CD14-positive monocyte (primary cell): ENCODE measurements at places on chromosomes 5 and 9.
A peak's percentile ranks its signal among the peaks of the same experiment; 100 is the strongest.

DNA sequence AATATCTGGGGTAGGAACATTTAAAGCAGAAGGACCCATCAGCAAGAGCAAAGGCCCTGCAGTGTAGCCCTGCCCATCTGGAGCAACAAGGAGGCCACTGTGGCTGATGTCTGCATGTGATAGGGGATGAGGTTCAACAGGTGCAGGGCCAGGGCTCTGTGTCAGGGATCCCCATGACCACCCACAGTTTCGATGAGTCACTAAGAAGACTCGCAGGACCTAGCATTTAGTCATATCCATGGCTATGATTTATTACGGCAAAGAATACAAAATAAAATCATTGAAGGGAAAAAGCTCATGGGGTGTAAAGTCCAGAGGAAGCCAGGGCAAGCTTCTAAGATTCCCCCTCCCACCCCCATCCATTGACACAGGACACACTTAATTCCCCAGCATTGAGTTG, 188.6 kb downstream of the ADGRV1 start:
- no peak for DNase-seq

GRCh38 chr5:159987031-159987674, 21.8 kb upstream of the TTC1 start:
- DNase-seq = peak; percentile 57

DNA sequence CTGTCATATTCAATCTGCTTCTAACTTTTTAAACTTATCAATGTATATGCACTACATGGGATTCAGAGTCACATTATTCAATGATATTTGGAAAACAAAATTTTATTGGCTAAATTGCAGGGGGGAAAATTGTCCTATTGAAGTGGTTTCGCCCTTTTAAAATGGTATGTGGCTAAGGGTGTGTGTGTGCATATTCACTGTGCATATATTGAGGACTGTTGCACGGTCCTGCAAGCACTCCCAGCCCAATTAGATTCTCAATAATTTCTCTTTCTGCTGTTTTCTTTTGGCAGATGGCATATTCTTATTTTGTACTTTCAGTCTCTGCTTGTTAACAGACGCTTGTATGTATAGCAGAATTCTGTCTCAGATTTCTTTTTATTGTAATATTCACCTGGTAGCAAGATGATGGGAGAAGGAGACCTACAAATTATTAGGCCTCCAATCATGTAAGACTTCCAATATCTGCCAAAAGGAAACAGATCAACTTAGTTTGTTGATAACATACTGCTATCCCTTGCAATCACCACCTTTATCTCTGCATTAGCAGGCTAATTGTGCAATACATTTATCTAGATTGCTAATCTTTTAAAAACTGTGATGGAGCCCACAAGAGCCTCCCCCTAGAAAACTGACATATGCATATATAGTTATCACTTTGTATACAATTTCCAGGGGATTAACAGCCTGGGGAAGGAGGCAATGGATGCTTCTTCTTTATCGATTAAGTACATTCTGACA, 411.5 kb downstream of the PLK2 start:
- no peak for DNase-seq

GRCh38 chr9:15724016-15724415, 171.2 kb downstream of the CCDC171 start:
- DNase-seq = no peak

DNA sequence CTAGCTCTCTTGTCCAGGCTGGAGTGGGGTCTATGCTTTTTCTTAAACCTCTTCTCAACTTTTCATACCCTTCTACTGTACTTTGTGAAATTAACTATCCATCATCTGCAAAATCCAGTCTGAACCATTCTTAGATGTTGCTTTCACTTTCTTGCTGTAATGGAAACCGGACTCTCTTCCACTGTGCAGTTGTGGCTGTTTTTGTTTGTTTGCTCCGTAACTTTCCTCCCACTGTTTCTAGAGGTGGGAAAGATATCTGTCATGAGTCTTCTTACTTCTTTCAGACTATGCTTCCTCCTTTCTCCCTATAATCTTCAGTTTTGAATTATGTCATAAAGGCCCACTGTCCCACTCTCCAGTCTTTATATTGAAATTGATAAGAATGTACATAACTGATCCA, 6.5 kb downstream of the TNPO1 start:
- no peak for DNase-seq

GRCh38 chr9:5440426-5440825, 2.7 kb upstream of the PLGRKT start:
- no peak for DNase-seq

DNA sequence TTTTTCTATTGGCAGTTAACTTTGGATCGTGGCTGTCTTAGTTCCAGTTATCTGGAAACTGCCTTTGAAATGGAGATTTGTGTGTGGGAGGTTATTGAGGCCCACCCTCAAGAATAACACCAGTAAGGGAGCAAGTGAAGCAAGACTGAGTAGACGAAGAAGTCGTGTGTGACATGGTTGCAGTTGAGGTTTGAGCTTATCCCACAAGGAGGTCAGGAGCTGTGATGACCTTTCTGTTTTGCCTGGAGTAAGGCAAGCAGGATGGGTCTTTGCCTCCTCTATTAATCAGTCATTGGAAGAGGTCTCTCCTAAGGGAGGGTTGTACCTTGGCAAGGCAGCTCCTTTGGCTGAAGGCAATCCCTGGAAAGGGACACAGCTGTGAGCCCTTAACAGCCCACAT, 49.6 kb upstream of the CTXN3 start:
- no peak for DNase-seq

DNA sequence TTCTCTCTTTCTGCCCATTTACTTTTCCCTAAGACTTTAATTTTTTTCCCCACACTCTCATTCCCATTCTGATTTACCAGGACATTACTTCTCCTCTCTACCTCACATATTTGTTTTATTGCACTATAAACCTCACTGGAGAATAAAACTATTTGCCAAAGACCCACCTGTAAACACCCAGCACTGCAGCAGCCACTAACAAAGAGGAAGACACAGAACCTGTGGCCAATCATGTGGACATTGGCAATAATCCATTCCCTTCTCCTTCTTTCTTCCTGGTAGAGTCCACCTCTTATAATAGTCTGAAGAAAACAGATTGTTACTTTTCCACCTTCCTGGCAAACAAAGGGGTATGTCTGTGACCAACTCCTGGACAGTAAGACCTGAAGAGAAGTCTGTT, 8.3 kb upstream of the THBS4 start:
- DNase-seq = no peak

- DNase-seq = no peak
Observed at GRCh38 chr5:66413931-66414330, 182.3 kb upstream of the MAST4 start.

DNA sequence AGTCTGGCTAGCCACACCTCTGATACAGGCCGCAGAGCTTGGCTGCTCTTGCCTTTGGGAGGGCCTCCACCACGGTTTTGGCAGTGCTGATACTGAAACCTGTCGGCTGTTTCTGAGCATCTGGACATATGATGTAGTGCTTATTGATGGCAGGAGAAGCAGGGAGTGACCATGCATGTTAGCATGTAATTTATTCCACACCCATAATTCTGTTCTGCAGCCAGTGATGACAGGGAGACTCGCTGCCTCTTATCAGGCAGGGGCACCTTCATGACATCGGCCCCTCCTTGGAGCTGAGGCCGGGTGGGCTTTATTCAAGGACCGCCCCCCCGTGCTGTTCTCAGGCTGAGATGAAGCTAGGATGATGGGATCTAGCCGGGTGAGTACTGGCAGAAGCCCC, 49.0 kb downstream of the OLFM1 start:
- no peak for DNase-seq

- DNase-seq = no peak
Observed at GRCh38 chr9:93663877-93664548, 87.6 kb downstream of the PHF2 start.

DNA sequence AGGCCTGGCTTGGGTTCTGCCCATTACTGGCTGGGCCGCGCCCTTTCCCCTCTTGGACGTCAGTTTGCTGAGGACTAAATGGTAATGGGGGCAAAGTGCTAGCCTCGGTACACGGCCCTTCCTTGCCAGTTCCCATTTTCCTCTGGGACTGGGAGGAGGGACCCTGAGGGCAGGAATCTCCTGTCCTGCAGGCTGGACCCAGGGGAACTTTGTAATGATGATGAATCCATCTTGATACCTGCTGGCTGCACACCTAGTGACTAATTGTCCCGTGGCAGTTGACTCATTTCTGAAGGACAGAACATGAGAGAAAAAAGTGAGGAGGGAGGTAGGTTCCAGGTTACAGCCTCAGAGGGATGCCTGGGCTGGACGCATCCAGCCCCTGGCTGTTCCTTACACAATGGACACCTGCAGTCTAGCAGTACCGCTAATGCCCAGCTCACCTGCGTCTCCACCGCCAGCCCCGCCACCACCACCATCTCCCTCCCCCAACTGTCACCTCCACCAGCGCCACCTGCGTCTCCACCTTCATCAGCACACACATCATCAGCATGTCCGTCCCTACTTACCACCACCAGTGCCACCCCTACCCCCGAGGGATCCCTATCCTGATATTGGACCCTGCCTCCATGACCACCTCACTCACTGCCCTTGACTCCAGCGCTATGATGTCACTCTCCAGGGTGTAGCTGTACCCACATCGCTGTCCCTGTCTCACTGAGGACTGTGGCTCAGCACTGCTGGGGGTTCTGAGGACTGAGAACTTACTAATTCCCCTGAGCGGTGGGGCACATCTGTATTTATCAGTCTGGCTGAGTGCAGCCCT, 4.3 kb downstream of the CDHR2 start:
- DNase-seq = no peak

DNA sequence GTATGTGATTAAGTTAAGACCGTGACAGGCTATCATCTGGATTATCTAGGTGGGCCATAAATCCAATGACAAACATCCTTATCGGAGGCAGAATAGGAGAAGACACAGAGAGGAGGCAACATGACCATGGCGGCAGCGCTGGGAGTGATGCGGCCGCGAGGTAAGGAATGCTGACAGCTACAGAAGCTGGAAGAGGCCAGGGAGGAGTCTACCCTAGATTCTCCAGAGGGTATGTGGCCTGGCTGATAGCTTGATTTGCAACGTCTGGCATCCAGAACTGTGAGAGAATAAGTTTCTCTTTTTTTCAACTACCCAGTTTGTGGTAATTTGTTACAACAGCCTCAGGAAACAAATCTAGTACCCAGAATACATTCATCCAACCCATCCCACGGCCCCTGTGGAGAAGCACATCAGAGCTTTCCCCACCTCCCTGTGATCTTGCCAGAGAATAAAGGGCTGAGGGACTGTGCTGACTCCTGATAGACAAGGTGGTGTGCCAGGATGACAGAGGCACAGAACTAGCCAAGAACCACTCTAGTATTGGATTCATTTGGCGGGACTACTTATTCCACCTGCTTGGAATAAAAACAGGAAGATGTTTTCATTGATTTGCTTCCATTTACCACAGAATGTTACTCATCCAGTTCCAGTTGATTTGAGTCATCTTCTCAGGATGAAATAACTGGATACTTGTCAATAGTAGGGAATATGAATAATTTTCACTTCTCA, 187.4 kb downstream of the MAN2A1 start:
- DNase-seq = no peak

GRCh38 chr5:66987126-66987525, 209.5 kb downstream of the CD180 start:
- DNase-seq = no peak
